ENCODE measurements at places on chromosomes 5 and 9.
A peak's percentile ranks its signal among the peaks of the same experiment; 100 is the strongest.

DNA sequence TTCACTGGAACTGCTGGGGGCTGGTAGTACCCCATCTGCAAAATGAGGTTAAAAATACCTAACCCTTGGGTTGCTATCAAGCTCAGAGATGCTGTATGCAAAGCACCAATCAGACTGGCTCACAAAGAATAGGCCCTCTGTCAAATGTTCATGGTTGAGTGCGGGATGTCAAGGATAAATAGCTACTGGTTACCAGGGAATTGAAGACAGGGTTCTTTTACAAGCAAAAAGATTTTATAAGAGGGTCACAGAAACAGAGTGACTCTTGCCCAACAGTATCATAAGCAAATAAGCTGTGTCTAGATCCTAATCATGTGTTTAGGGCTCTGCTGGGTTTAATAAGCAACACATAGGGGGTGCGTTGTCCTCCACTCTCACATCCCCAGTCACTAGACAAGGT lies 11.9 kb downstream of the SYK start:
- no peak for DNase-seq

GRCh38 chr5:61370506-61370905 lies 38.4 kb downstream of the ZSWIM6 start:
- DNase-seq: no peak

DNA sequence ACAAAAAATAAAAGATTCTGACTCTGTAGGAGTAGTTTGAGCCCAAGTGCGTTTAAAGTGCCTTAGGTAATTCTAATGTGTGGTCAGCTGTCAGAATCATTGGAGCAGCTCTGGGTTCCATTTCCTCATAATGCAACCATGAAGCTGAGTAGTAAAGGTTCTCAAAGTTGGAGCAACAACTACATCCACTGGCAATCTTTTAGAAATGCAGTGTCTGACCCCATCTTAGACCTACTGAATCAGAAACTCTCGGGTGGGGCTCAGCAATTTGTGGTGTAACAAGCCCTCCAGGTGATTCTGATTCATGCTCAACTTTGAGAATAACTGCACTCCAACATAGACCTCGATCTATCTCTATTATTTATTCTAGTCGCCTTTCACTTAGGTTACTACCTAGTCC lies 7.6 kb upstream of the ALDH1A1 start:
- no peak for DNase-seq

- DNase-seq: no peak
Observed at GRCh38 chr9:98708103-98708932, 417 bp downstream of the GABBR2 start.

DNA sequence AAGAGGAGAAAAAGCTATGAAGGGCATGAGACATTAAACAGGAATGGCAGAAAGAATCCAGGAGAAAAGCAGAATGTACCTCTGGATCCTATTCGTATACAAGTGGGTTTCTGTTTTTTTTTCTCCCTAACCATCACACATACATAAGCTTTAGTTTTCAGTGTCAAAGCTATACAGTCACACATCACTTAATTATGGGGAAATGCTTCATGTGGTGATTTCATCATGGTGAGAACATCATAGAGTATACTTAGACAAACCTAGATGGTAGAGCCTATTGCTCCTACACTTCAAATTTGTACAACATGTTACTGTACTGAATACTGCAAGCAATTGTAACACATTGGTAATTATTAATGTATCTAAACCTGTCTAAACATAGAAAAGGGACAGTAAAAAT lies 290.6 kb downstream of the AOPEP start:
- DNase-seq: no peak

DNA sequence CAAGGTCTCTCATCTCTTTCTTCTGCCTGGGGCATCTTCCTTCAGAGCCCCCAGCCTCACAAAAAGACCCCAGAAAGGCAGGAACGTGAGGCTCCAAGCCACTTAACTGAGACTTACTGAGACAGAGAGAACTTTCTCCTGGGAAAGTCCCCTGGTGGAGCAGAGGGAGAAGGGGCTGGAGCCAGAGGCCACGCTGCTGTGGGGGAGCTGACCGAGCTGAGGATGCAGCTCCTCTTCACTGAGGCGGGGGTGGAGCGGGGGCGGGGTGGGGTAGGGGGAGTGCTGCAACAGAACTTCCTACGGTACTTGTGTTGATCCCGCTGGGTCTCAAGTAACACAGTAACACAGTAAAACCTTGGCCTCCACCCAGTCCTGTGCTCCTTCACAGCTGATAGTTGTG lies 204.0 kb downstream of the FSTL4 start:
- DNase-seq: no peak

- DNase-seq: peak; percentile 58
Observed at GRCh38 chr5:14685757-14686156, 21.2 kb downstream of the OTULIN start.

GRCh38 chr9:83688921-83689320 lies 18.8 kb downstream of the UBQLN1 start:
- no peak for DNase-seq

DNA sequence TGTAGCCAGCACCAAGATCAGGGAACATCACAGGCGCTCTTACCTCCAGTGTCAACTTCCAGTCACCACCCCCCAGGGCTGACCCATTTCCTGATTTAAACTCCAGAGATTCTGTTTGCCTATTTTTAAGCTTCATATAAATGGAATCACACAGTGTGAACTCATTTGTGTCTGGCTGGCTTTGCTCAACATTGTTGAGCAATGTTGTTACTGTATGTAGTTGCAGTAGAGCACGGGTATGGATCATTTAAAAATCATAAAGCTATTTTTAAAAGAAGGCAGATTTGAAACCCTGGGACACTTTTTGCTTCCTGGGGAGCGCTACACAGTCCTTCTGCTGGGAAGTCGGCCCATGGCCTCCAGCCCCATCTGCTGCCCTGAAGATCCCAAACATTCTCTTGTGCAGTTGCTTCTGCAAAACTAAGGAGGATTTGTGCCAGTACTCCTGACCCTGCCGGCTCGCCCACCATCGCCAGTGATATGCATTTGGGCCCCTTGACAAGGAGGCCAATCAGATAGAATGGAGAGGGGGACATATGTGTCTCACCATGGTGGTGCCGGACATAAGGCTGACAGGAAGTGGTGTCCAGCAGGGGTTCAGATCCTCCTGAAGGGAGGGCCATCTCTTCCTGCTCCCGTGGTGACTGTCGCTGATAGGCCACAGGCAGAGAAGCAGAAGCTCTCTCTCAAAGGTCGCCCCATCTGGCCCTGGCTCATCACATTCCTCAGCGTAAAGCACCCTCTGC lies 13.3 kb downstream of the DCANP1 start:
- peak; percentile 16 for DNase-seq

- DNase-seq: no peak
Observed at GRCh38 chr5:157999696-158000095, 140.8 kb upstream of the CLINT1 start.

DNA sequence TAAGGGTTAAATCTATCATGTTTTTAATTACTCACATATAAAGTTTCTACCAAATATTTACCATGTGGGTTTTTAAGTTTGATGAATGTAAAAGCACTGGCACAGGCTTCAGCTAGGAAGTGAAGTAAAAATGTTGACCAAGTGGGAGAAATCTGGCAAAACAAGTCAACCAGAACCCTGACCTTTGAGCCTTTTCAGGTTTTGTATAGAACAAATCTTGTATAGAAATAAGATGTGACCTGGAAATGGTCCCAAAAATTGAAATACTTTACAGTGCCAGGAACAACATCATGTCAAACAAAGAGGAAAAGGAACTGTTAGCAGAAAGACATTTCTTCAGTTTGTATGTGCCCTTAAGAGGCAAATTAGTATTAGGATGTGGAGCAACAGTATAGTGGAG lies 137.6 kb downstream of the CCDC192 start:
- DNase-seq: no peak

- DNase-seq: no peak
Observed at GRCh38 chr5:173783371-173783770, 104.8 kb upstream of the CPEB4 start.
